CD4-positive, alpha-beta T cell treated with Interleukin-6 at 100 ng/mL for 8 hours (primary cell): ENCODE measurements at places on chromosomes 16 and 17.

GRCh38 chr17:76805319-76805718 is 62.9 kb upstream of the MGAT5B start:
- no peak for DNase-seq

GRCh38 chr17:42289611-42290181 is 1.4 kb downstream of the STAT5A start:
- DNase-seq: peak; percentile 20

DNA sequence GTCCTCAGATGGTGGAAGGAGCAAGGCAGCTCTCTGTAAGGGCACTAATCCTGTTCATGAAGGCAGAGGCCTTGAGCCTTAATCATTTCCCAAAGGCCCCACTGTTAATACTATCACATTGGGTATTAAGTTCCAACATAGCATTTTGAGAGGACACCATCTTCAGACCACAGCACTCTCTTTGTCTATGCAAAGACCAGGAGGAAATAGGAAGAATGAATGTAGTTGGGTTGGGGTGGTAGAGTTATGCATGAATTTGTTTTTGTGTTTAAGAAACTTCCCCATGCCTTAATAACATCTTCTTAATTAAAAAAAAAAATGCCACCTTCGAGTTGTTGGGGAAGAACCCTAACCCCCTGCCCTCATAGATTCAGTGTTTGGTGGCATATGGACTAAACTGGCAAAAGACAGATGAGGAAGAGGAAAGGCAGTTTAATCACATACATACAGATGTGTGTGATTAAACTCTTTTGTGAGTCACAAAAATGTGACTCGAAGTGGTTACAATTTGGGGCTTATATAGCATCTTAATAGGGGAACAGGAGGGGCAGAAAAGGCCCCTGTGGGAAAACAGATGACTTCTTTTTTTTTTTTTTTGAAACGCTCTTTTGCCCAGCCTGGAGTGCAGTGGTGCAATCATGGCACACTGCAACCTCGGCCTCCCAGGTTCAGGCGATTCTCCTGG is 35.0 kb upstream of the SLC5A10 start:
- no peak for DNase-seq

GRCh38 chr16:15857724-15858560 is 1.1 kb upstream of the MYH11 start:
- DNase-seq: no peak

DNA sequence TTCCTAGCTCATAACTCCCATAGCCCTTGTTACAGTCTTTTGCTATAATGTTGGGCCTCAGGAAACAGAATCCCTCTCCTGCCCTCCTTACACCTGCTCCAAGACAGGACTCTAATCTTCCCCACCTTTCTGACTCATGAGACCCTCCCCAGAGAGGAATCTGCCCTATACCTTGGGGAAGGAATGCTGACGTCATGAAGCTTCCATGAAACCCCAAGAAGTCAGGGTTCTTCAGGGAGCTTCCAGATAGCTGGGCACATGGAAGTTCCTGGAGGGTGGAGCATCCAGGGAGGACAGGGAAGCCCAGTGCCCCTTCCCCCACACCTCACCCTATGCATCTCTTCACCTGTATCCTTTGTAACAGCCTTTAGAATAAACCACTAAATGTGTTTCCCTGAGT is 285.7 kb downstream of the SOX9 start:
- no peak for DNase-seq

GRCh38 chr16:14462811-14463210 is 167.2 kb downstream of the PARN start:
- DNase-seq: no peak

DNA sequence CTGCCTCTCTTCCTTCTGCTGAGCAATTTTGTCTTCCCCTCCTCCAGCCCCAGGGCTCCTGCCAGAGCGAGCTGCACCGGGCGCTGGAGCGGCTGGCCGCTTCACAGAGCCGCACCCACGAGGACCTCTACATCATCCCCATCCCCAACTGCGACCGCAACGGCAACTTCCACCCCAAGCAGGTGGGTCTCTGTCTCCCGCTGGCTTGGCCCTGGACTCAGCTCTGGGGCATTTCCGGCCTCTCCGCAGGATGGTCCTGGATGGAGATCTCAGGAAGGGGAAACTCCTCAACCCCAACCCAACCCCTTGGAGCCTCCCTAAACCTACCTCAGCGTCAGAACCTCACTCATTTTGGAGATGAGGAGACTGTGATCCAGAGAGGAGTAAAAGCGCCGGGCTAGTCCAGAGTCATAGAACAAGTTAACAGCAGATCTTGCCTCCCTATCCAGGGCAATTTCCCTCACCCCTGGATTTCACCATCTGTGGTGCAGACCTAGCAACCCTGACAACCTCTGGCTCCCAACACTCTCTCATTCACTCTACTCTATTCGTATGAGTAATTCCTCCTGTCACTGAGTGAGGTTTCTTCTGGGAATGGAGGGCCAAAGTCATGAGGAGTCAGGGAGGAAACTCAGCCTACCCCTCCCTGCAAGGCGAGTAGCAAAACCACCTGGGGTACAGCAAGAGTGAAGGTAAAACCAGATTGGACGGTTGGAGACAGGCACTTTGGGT is 10.8 kb downstream of the IGFBP4 start:
- DNase-seq: no peak

DNA sequence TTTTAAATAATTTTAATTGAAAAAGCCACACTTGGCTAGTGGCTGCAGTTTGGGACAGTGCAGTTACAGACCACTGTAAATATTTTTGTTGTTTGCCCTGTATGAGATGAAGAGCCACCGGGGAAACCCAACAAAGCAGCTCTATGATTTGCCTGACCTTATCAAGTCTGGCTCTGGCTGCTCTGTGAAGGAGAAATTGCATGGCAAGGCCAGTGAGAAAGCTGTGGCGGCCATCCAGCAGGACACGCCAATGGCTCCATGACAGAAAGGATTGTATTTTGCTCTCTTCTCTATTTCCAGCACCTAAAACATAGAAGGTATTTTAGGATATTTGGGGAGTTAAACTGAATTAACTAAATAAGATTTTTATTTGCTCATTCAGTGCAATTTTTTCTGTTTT is 330.0 kb upstream of the DYNLRB2 start:
- DNase-seq: no peak

GRCh38 chr17:613725-614124 is 100.9 kb downstream of the VPS53 start:
- DNase-seq: no peak

GRCh38 chr17:79645022-79645776 is 34.3 kb upstream of the RBFOX3 start:
- DNase-seq: no peak

GRCh38 chr17:83192161-83192788 is 112.9 kb downstream of the METRNL start:
- no peak for DNase-seq

DNA sequence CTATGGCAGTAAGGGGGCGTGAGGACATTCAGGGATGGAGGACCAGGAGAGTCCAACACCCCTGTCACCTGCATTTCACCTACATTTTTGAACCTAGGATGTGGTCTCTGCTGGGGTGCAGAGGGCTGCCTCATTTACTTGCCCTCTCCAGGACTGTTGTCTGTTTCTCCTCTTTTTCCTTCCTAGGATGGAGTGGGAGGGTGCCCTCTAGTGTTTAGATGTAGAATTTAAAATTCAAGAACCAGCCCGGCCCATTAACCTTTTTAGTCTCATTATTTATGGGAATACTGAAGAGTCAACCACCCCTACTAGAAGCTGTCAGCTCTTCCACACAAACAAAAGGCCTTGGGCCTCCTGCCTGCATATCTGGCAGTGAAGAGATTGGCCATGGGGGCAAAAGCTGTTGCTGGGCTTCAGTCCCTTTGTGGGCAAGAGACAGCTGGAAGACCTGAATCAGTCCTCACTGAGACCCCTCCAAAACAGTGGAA is 2.5 kb upstream of the STARD3 start:
- peak; percentile 24 for DNase-seq

DNA sequence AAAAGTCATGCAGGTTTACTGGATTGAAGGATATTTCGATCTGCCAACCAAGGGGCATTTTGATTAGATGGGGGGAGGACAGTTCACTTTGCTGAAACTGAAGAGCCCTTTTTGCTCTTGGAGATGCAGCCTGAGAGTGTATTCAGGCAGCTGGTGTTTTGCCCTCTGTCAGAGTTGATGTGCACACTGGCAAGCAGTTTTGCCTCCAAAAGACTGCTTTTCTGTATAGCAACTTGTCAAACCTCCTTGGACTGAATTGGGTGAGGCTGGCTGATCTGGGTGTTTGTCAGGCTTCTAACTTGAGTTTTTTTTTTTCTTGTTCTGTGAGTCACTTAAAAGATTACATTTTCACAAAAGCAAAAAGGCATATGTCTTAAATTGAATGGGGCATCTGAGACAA is 22.6 kb upstream of the ANKFN1 start:
- no peak for DNase-seq
